ENCODE measurements at places on chromosomes 6 and 20. TPM values are rescaled to one million over a fixed set of nuclear protein-coding genes. Genes with fewer than 3 reads are reported as not detected.

The HRH3 gene
- not detected for total RNA-seq

The SS18L1 gene
- total RNA-seq = 22.2 TPM

The NKAIN2 gene
- not detected for total RNA-seq

The RUNX2 gene
- 22.4 TPM for total RNA-seq

The FAM209B gene
- total RNA-seq = 1.8 TPM

The HLA-DPA1 gene
- total RNA-seq = 35.9 TPM

The NOX3 gene
- total RNA-seq = not detected

Measured in T-cell (primary cell).